ENCODE measurements at places on chromosomes 7 and 10.

DNA sequence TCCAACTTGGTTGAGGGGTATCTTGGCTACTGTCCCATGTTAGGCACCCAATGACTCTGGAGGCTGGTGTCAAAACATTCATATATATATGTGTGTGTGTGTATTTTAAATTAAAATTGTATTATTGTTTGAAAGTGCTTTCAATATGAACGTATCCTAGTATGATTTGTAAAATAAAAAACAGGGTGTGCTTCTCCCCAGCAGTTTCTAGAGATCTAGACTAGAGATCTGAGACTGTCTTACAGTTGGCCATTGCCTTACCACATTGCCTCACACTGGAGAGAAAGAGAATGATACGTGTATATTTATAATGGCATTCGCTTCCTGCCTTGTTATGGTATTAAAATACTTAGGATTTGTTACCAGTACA, 1.2 kb downstream of the BAG3 start:
- no peak for DNase-seq

- DNase-seq: no peak
Observed at GRCh38 chr10:60934215-60935175, 9.5 kb downstream of the RHOBTB1 start.

- DNase-seq: no peak
Observed at GRCh38 chr7:31488562-31489203, 25.2 kb upstream of the ITPRID1 start.

GRCh38 chr7:94701555-94701973, 45.6 kb upstream of the SGCE start:
- no peak for DNase-seq

DNA sequence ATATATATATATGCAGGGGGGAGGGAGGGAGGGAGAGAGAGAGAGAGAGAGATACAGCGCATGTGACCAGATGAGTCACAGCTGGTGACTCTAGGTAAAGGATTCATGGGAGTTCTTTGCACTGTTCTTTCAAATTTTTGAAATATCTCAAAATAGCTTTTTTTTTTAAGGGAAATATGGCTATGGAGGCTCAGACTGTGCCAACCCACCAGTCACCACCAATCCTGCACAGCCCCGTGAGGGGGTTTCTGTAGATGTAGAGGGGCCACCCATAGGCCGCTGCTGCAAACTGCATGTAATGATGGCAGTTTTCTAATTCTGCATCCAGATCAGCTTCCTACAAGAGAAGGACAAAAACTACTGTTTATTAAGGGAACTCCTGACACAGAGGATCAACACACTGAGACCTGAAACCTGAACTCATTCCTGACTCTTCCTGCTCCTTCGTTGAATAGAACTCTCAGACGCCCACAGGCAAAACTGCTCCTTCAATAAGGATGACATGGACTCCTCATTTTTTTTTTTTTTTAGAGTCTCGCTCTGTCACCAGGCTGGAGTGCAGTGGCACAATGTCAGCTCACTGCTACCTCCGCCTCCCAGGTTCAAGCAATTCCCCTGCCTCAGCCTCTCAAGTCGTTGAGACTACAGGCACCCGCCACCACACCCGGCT, 17.3 kb downstream of the DAGLB start:
- DNase-seq: no peak

DNA sequence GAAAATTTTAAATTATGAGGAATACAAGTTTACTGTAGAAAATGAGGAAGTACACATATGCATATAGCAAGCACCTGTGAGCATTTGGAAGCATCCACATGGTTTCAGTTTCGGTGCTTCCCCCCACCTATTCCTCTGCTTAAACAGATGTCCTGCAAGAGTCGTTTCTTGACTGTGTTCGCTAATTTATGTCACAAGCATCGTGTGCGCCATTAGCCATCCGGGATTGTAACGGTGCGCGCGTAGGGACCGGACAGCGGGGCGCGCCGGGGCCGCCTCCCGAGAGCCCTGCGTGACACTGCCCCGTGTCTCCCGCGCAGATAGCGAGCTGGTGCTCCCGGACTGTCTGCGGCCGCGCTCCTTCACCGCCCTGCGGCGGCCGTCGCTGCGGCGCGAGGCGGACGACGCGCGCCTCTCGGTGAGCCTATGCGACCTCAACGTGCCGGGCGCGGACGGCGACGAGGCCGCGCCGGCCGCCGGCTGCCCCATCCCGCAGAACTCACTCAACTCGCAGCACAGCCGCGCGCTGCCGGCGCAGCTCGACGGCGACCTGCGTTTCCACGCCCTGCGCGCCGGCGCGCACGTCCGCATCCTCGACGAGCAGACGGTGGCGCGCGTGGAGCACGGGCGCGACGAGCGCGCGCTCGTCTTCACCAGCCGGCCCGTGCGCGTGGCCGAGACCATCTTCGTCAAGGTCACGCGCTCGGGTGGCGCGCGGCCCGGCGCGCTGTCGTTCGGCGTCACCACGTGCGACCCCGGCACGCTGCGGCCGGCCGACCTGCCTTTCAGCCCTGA, 90.9 kb downstream of the NEURL1 start:
- peak; percentile 42 for DNase-seq

- DNase-seq: no peak
Observed at GRCh38 chr10:97713339-97713825, at the start of gene MARVELD1. MARVELD1 (plus strand) TSS chr10:97713730; CDS start chr10:97713877, 147 bp downstream.

DNA sequence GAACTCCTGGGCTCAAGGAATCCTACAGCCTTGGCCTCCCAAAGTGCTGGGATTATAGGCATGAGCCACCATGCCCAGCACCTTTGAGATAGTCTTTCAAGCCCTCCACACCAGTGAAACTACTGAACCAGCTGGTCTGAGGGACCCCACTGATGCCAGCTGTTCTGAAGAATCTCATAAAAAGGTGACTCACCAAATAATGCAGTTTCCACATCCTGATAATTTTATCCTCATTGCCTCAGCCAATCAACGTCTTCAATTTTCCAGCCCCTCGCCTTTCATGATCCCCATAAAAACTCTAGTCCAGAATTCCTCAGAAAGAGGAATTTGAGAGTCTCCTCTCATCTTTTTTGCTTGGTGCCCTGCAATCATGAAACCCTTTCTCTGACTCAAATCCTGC, 1691.6 kb upstream of the LRRTM3 start:
- no peak for DNase-seq

- DNase-seq: no peak
Observed at GRCh38 chr10:3071405-3072198, 4.3 kb downstream of the PFKP start.

- no peak for DNase-seq
Observed at GRCh38 chr10:87867453-87867852, 4.0 kb downstream of the PTEN start.

- DNase-seq: no peak
Observed at GRCh38 chr10:75136346-75136745, 24.9 kb downstream of the SAMD8 start.

GRCh38 chr7:80900583-80901576, 18.0 kb downstream of the SEMA3C start:
- DNase-seq: no peak

GRCh38 chr10:85621562-85621961, 745.0 kb downstream of the GRID1 start:
- DNase-seq: no peak

- DNase-seq: no peak
Observed at GRCh38 chr7:20561908-20562307, 53.6 kb upstream of the ABCB5 start.

DNA sequence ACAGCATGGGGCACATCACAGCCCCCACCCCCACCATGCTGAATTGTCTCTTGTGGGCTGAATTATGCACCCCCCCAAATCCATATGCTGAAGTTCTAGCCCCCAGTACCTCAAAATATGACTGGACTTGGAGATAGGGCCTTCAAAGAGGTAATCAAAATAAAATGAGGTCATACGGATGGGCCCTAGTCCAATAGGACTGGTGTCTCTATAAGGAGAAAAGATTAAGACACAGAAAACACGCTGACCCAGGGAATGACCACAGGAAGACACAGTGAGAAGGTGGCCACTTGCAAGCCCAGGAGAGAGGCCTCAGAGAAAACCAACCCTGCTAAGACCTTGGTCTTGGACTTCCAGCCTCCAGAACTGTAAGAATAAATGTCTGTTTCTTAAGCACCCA, 106.4 kb upstream of the ARID5B start:
- no peak for DNase-seq

DNA sequence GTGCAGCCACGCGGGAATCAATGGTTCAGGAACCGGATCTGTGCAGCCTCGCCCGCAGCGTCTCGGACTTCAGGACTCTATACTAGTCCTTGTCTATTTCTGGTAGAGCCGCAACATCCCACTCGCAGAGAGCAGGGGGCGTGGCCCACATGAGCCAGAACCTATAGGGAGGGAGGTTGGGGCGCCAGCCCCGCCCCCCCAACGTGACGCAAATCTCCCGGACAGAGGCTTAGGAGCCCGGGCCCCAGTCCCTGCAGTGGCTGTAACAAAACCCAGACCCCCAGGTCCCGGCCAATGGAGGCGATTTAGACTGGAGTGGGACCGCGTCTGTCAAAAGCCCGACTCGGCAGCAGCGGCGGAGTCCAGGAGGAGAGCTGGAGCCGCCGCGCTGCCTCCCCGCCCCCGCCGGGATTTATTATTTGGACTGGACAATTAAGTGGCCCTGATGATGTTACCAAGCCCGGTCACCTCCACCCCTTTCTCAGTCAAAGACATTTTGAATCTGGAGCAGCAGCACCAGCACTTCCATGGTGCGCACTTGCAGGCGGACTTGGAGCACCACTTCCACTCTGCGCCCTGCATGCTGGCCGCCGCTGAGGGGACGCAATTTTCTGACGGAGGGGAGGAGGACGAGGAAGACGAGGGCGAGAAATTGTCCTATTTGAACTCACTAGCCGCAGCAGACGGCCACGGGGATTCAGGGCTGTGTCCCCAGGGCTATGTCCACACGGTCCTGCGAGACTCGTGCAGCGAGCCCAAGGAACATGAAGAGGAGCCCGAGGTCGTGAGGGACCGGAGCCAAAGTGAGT, at the start of gene NKX2-3:
Gene NKX2-3, plus strand, starts transcription at position 256 of the 809 bp plus-strand sequence. Its CDS starts 190 bp downstream, at position 446.
- DNase-seq: no peak
